ENCODE measurements at places on chromosomes 2 and 18. TPM values are rescaled to one million over a fixed set of nuclear protein-coding genes. Genes with fewer than 3 reads are reported as not detected.

- no peak for DNase-seq
Measured at GRCh38 chr2:182593394-182593975, 122.6 kb upstream of the DNAJC10 start.

DNA sequence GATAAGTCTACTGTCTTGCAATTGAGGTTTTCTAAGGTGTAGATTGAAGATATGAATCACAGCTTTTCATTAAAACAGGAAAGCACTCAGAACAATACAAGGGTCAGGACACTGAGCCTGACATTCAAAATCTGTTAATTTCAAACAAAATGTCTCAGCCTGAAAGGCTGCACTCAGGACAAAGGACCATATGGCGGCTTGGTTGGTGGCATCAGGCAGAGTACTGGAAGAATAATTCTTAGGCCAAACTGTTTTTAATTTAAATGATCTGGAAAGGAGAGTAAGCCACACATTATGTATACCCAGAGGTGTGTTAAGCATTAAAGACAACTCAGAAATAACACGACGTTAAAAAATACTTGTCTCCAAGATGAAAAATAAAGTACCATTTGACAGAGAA lies 85.9 kb downstream of the SKA1 start:
- no peak for DNase-seq

DNA sequence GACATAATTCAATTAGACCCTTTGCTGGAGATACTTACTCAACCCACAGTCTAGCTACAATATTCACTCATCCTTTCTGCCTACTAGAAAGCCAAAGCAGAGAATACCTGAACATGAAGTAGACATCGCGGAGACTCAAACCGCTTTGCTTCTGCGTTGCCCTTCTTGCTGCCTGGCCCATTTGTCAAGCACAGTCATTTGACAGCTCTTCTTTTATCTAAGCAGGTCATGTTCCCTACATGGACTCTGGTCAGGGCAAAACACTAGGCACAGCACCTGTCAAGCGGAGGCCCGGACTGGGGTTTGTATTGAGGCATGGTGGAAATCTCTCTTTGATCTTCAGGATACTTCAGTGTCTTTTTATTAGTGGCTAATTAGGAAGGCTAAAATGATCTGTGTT lies 89.7 kb downstream of the FARSB start:
- no peak for DNase-seq

- no peak for DNase-seq
Measured at GRCh38 chr2:183267148-183267827, 143.0 kb downstream of the NUP35 start.

- no peak for DNase-seq
Measured at GRCh38 chr2:38244301-38244700, 132.8 kb downstream of the ATL2 start.

GRCh38 chr2:53289309-53290006 lies 478.1 kb upstream of the CHAC2 start:
- no peak for DNase-seq

GRCh38 chr2:63408530-63408929 lies 179.7 kb downstream of the WDPCP start:
- DNase-seq, result no peak

- no peak for DNase-seq
Measured at GRCh38 chr18:47587587-47587986, 336.1 kb upstream of the SKOR2 start.

DNA sequence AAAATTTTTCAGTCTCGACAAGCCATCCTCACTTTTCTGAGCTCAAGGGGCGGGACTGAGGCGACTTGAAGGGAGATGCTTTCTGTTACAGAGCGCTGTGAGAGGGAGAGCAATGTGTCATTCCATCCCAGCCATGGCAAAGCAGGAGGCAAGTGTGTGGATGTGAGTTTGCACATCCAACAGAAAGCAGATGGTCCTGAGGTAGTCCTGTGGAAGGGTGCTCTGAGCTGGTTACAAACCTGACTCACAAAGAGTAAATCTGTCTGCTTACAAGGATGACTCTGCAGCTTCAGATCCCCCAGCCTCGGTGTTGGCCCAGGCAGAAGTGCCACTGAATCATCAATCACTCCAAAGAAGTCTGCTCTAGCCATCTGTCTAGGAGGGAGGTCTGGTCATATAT lies 482.0 kb upstream of the DCC start:
- DNase-seq, result no peak

- DNase-seq, result peak; percentile 91
Measured at GRCh38 chr2:241379481-241380480, 23.7 kb downstream of the FARP2 start.

DNA sequence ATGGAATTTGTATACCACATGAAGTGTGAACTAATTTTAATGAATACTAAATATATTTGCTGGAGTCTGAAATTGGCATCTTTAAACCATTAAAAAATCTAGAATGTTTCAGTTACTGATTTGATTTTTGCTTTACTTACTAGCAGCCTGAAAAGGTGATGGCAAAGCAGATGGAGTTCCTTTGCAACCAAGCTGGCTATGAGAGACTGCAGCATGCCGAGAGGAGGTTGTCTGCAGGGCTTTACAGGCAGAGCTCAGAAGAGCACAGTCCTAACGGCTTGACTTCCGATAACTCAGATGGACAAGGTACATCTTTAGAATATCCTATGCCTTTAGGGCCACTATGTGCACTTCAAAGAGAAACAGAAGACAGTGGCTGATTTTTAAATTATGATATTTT lies 36.5 kb downstream of the NAB1 start:
- DNase-seq, result no peak

DNA sequence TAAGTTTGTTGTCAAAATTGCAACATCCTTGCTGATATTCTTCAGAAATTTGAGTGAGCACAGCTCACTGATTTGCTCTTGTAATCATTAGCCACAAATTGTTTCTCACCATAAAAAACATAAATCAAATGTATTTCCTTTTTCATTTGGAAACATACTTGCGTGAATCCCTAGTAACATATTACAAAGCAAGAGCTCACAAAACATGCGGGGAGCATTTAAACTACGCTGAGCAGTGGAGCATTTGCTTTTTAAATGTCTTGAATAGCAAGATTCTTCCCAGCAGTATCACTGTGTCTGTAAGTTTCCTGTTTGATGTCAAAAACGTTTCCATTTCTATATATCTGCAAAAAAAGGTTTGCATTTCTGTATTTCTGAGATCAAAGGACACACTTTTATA lies 788.3 kb upstream of the SALL3 start:
- DNase-seq, result no peak

Gene SLC19A3
- 18.3 TPM for total RNA-seq
